ENCODE measurements at places on chromosomes 11 and 22.

DNA sequence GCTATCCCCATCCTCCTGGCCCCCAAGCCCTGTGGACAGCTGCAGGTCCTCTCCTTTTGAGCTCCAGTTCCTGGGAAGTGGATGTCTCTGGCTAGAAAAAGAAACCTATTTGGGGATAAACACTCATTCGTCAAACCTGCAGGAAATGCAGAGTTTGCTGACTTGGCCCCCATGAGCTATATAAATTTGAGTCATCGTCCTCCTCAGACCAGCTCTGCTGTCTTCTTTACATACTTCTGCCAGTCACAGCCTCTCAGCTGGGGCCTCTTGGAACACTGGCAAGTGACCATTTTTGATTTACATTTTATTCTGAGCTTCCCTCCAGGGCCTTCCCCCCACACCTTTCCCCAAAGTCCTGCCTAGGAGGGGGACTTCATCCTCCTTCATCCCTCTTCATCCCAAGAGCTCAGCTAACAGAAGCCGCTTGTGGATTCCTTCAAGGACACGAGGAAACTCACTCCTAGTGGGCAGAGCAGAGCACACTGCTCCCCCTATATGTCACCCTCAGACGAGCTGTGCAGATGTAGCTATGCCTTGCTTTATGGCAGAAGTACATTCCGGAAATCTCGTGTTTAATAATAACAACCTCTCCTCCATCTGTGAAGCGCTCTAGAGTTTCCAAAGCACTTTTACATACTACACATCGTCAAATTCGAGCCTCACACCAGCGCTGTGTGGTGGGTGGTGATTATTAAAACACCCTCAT lies 131.8 kb downstream of the FEZ1 start:
- DNase-seq, result no peak

GRCh38 chr22:29215012-29215860 lies 9.5 kb downstream of the EMID1 start:
- DNase-seq, result no peak

GRCh38 chr11:86469491-86470388 lies 95.1 kb downstream of the CCDC81 start:
- DNase-seq, result no peak

DNA sequence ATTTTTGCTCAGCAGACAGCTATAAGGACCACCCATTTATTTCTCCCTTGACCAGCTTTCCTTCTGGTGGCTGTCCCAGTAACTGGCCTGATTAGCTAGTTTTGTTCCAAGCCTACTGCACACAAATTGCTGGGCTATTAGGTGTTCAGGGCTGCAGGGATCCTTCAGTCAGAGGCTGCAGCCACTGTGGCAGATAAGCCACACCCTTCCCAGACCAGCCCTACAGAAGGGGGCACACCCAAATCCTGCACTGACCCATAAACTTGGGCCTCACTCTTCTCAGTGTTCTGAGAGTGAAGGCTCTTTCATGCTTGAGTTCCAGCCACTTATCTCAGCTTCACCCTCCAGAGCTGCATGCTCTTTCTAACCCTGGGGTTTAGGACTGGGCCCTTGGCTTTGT lies 200.0 kb downstream of the AASDHPPT start:
- DNase-seq, result no peak

- no peak for DNase-seq
Observed at GRCh38 chr11:61602775-61603569, 22.1 kb upstream of the SYT7 start.

DNA sequence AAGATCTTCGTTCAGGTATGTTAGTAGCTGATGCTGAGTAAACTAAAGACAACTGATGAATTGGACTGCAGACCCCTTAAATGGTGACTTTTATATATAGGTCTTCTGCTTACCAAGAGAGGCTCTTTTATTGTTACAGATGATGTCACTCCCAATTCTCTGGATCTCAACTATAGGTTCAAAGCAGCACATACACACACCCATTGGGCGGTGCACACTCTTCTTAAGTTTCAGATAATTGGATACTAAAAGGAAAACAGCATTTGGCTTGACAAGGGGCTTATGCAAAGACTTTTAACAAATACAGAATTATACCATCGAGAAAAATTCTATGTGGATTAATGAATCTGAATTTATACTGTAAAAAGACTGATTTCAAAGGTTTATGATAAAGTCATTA lies at the start of gene PTH:
Gene PTH, minus strand, starts transcription at position 69 of the 400 bp plus-strand sequence. CDS start 3,142 bp downstream, outside the sequence.
- no peak for DNase-seq

DNA sequence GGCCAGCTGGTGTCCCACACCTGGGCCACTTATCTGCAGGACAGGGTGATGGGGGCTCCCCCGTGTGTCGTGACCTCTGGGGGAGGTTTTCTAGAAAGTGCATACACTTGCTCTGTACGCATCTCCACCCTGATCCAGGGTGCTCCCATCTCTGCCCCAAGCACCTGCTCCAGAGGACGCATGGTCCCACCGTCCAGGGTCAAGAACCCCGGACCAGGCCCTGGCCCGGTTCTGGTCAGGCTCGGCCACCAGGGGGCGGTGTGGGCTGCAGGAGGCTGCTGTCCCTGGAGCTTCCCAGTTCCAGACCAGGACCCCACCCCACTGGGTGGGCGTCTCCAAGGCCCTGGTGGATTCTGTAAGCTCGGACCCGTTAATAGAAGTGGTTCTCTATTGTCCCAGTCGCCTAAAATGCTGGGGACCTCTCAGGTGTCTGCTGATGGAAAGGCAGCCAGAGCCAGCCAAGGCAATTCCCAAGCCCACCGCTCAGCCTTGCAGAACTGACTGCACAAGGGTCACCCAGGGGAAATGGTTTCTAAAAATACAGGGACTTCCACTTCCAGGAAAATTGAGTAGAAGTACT lies 34.7 kb upstream of the SEPTIN5 start:
- DNase-seq, result peak; percentile 7

All from stimulated activated CD4-positive, alpha-beta T cell treated with anti-CD3 and anti-CD28 coated beads, Interleukin-4, amount 100 ng/mL, for 4 hours (primary cell).